Left lobe of liver (tissue), 2 donors: ENCODE measurements at places on chromosomes 1 and 21. TPM values are rescaled to one million over a fixed set of nuclear protein-coding genes. Genes with fewer than 3 reads are reported as not detected.

Gene NMNAT2
- 0.03 TPM for total RNA-seq

Gene ARTN
- 0.58 TPM for total RNA-seq

Gene RBBP4
- 52.3 TPM for total RNA-seq

Gene PLA2G2C
- total RNA-seq: not detected

Gene PPFIA4
- total RNA-seq: 0.78 TPM

Gene CD1D
- 9.5 TPM for total RNA-seq

Gene RBP7
- total RNA-seq: 2.5 TPM

Gene CTSK
- total RNA-seq: 2.4 TPM

Gene C1orf53
- total RNA-seq: 7.0 TPM

Gene RGS18
- total RNA-seq: 0.65 TPM

Gene FCRL5
- 0.05 TPM for total RNA-seq

Gene SPRR2A
- not detected for total RNA-seq

GRCh38 chr1:40059338-40059959 is 18.9 kb downstream of the CAP1 start:
- no peak for DNase-seq

DNA sequence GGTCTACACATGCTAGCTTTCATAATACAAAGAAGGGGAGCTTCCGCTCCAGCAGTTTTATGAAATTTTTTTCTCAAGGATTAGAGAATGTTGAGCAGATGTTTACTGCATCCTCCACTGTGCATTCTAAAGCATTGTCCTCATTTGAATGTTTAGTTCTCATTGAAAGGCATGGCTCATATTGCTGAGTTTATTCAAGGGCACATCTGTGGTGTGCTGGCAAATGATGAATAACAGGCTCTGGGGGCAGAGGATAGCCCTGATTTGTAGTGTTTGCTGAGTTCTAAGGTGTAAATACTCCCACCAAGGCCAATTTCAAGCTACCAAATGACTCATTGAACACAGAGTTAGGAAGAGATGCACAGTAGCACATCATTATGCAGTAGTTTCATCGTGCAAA is 303.2 kb upstream of the FAM78B start:
- no peak for DNase-seq

- DNase-seq: no peak
These were observed 54.9 kb upstream of the EDN2 start for GRCh38 chr1:41539418-41539805.

- no peak for DNase-seq
These were observed 75.9 kb downstream of the KCNK1 start for GRCh38 chr1:233689748-233690254.

DNA sequence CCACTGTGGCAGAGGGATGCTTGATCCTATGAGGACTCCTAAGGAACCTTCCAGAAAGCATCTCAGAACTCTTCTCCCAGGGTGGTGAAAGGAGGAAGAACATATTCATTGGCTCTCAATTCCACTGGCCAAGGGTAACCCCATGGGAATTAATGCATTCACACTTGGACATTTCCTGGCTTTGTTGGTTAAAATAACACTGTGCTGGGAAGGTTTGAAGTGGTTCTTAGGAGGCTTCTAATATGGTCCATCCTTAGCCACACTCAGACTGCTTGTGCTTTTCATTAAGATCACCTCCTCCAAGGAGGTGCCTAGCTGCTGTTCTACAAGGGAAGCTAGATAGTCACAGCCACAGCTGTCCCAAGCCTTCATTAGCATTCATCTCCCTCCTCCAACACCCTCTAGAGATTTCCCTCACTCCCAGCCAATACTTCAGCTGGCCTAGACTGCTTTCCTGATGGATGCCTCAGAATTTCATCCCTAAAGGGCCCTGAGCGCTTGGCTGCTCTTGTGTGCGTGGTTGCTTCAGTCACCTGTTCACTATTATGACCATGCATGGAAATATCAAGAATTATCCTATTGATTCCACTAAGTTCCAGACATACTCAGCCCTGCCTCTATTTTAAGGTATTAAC is 544.4 kb downstream of the PLPP3 start:
- no peak for DNase-seq

GRCh38 chr1:96365596-96366390 is 355.8 kb upstream of the PTBP2 start:
- no peak for DNase-seq

DNA sequence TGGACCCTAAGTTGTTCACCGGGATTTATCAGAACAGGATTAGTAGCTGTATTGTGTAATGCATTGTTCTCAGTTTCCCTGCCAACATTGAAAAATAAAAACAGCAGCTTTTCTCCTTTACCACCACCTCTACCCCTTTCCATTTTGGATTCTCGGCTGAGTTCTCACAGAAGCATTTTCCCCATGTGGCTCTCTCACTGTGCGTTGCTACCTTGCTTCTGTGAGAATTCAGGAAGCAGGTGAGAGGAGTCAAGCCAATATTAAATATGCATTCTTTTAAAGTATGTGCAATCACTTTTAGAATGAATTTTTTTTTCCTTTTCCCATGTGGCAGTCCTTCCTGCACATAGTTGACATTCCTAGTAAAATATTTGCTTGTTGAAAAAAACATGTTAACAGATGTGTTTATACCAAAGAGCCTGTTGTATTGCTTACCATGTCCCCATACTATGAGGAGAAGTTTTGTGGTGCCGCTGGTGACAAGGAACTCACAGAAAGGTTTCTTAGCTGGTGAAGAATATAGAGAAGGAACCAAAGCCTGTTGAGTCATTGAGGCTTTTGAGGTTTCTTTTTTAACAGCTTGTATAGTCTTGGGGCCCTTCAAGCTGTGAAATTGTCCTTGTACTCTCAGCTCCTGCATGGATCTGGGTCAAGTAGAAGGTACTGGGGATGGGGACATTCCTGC is 3.9 kb upstream of the OLFML3 start:
- no peak for DNase-seq

- DNase-seq: no peak
These were observed 1.2 kb downstream of the OR2T1 start for GRCh38 chr1:248404024-248404423.

- peak; percentile 75 for DNase-seq
These were observed 37.4 kb downstream of the RASSF5 start for GRCh38 chr1:206544562-206545257.

GRCh38 chr1:204286831-204287421 is 72.8 kb downstream of the PLEKHA6 start:
- peak; percentile 83 for DNase-seq

DNA sequence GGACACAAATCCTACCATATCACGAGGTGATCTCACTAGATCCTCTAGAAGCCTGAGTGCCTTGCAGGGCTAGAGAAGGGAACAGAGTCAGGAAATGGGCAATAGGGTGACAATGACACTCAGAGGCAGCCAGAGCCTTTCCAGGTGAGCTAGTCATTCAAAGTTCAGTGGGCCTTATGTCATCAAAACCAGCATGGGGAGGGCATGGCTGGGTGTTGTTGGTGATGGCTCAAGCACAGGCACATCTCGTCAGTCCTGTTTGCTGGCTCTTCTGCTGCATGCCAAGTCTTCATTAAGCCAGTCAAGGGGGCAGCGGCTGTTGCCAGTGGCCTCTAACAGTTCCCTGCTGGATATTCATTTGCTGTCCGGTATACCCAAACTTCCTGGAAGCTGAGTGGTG is 99.6 kb upstream of the USP24 start:
- no peak for DNase-seq

DNA sequence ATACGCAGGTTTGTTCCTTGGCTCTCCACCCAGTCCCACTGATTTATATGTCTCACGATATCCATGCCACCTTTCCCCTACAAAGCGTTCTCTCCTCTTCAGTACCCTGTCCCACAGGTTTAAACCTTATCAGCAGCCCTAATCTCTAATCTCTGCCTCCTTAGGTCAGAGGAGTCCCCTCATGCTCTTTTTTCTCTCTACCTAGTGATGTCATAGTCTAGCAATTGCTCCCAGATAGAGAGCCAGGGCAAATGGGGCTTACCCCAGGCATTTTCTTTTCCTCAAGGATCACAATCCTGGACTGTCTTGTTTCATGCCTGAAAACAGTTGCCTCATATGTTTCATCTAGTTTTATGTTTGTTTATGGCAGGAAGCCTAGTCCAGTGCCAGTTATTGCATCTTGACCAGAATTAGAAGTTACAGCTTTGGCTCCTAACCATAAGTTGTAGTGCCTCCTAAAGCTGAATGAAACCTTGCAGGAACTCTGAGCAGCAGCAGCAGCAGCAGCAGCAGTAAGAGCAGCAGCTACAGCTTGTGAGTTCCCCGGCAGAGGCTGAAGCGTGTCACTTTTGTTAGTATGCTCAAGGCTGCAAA is 26.7 kb upstream of the TP53BP2 start:
- no peak for DNase-seq

GRCh38 chr1:231431665-231432415 is 9.8 kb upstream of the EGLN1 start:
- no peak for DNase-seq

- DNase-seq: peak; percentile 71
These were observed 32.5 kb downstream of the PEX14 start for GRCh38 chr1:10507111-10507879.

GRCh38 chr1:203422656-203423055 is 53.0 kb upstream of the PRELP start:
- no peak for DNase-seq

DNA sequence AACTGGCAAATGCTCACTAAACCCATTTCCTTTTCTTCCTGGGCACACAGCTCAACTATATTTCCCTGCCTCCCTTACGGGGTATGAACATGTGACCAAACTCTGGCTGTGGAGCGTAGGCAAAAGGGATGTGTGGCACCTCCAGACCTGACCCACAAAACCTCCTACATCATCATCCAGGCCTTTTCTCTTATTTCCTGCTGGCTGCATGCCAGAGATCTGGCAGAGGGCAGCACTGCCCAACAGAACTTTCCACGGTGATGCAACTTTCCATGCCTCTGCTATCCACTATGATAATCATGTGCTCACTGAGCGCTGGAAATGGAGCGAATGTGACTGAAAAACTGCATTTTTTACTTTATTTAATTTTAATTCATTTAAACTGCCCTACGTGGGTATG is 99.6 kb upstream of the CACNA1E start:
- DNase-seq: no peak

DNA sequence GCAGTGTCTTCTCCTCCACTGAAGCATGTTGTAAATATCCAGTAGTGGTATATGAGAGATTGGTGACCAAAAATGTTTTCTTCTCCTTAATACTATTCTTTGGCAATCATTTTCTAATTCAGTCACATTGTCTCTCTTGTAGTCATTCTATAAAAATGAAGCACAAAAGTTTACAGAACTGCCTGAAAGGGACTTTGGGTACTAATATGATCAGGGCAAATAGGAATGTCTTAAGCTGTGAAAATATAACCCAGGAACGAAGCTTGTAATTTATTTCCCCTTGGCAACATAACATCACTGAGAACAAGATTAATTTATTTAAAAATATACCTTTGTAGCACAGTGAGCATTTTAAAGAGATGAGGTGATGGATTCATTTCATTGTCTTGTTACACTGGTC is 4.9 kb downstream of the B3GALT2 start:
- no peak for DNase-seq

- DNase-seq: no peak
These were observed 641 bp upstream of the ZBTB21 start for GRCh38 chr21:42010507-42011495.

- DNase-seq: no peak
These were observed 310.6 kb upstream of the PTBP2 start for GRCh38 chr1:96411006-96411405.

- no peak for DNase-seq
These were observed 6.6 kb upstream of the TP53BP2 start for GRCh38 chr1:223852337-223852736.

DNA sequence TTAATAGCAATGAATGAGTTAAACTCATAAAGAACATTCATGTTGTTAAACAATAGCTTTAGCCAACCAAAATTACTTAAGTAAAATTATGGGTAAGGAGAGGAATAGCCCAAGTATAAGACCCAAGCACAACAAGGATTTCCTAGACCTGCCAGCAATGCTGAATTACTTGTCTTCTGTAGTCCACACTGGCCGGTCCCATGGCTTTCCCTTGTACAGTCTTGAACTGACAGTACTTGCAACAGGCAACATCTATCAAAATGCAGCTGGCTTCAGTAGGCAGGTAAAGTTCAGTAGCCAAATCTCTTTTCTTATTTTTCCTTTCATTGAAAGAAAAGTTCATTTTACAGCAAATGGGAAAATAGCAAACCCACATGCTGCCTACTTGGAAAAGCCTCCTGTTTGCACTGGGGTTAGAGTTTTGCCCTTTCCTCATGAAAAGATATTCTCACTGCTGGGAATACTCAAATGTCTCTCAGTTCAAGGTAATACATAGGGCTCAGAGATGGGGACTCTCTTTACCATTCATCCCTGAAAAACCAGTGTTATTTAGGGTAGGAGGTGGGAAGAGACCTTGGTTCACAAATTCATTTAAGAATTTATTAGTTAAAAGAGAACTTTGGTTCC is 222.8 kb downstream of the TTLL7 start:
- no peak for DNase-seq

DNA sequence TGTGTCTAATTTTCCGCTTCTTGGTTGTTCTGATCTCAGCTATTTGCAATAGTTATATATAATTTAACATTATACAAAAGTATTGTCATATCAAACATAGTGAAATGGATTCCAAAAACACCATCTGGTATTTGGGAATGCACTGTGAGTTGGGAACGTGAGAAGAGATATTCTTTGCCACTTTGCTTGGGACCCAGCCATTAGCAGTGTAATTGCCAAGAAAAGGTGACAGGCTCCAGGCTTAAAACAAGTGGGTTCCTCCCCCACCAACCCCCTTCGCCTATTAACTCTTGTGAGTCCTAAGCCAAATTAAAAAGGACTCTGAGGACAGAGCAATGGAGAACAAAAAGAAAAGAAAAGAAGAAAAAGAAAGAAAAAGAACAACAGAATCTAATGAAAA is 186.7 kb upstream of the NFIA start:
- no peak for DNase-seq

- DNase-seq: no peak
These were observed 4.4 kb downstream of the POU3F1 start for GRCh38 chr1:38041936-38042834.

DNA sequence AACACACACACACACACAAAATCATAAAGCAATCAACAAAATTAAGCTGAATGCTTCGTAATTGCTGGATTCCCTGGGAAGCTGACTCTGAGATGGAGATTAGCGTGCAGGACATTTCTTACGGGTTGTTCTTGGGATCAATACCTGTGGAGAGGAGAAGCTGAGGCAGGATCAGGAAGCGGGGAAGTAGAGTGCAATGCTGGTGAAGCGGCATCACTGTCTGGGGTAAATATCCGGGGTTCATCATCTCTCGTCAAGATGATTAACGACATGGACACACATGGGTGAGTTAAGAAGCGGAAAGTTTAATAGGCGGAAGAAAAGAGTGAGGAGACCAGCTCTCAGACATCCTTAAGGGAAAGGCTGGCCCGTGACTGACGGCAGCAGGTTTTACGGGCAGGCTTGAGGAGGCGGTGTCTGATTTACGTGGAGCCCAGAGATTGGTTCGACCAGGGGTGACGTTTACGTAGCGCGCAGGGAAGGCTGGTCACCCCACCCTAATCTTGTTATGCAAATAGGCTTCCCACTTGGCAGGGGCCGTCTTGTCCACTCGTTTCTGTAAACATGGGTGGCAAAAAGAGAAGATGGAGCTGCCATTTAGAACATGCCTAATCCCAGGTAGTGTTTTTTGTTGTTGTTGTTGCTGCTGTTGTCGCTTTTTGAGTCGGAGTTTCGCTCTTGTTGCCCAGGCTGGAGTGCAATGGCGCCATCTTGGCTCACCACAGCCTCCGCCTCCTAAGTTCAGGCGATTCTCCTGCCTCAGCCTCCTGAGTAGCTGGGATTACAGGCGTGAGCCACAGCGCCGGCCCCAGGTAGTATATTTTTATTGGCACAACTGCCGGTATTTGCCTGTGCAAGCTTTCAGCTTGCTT is 135.6 kb upstream of the KCNJ15 start:
- DNase-seq: no peak

GRCh38 chr1:24256687-24257086 is 62.5 kb upstream of the GRHL3 start:
- no peak for DNase-seq
